ENCODE measurements at places on chromosomes 13 and 19.
A peak's percentile ranks its signal among the peaks of the same experiment; 100 is the strongest.

DNA sequence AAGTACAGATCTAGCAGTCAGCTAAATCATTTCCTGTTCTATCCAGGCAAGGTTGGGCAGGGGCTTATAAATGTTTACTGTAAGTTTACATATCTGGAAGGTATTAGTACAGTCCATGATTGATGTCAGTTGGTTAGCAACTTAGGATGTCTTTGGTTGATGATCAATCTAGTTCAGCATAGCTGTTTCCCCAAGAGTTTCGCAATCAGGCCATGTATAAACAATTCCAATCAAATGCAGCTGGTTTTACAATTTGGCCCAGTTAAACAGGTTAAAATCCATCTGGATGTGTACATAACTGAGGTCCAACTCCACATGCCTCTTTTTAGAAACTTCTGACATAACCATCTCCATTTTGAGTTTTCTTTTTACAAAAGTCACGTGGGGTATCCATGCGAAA lies 6.9 kb downstream of the ZNF221 start:
- no peak for DNase-seq

DNA sequence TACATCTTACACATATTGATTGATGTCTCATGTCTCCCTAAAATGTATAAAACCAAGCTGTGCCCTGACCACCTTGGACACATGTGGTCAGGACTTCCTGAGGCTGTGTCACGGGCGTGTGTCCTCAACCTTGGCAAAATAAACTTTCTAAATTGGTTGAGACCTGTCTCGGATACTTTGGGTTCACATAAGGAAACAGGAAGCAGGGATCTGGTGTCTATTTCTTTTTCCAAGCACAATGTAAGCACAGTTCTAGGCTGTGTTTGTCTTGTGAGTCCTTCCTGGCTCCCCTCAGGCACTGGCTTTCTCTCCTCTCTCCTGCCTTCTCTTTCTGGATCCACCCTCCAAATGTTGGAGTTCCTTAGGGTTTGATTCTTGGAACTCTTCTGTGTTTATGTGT lies 27.6 kb upstream of the TPT1 start:
- DNase-seq: no peak

- no peak for DNase-seq
These were observed 1185.4 kb downstream of the DIAPH3 start for GRCh38 chr13:58978331-58978730.

DNA sequence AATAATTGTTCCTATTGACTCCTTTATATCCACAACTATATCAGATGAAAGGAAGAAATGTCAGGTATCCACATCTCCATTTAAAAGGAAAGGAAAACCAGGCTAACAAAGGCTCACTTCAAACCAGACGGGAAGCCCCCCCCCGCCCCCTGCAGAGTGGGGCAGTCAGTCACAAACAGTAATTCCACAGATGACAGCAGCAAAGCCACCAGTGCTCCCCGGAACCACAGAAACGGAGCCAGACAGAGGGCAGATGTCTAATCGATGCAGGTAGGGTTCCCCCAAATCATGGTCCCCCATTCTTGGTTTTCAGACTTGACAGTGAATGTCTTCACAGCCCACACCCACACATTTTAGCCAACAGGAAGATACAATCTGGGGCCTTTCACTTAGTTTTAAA lies 100.8 kb downstream of the STK24 start:
- peak; percentile 73 for DNase-seq

GRCh38 chr19:39969266-39969665 lies 1.7 kb upstream of the PSMC4 start:
- DNase-seq: no peak
